ENCODE measurements at places on chromosomes 1 and 21.

DNA sequence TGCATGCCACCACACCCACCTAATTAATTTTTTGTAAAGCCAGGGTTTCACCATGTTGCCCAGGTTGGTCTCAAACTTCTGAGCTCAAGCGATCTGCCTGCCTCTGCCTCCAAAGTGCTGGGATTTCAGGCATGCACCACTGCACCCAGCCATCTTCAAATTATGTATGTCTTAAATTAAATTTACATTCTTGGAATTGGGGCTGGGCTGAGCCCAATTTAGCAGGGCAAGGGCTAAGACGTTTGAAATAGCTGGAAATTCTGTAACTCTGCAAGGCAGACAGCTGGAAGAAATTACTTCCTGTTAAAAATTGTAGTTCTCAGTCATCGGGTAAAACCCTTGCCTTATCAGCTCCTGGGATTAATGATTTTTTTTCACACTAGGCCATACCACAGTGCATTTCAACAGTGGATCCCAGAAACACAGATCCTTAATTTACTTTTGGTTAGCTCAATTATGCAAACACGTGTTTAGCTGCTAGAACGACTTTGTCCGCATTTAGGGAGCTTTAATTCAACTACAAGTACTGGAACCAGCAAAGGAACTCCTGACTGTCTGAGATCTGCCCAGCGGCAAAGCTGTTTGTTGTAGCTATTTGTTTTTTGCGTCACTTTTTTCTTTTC lies 83.3 kb downstream of the OLFML3 start:
- DNase-seq, result no peak

DNA sequence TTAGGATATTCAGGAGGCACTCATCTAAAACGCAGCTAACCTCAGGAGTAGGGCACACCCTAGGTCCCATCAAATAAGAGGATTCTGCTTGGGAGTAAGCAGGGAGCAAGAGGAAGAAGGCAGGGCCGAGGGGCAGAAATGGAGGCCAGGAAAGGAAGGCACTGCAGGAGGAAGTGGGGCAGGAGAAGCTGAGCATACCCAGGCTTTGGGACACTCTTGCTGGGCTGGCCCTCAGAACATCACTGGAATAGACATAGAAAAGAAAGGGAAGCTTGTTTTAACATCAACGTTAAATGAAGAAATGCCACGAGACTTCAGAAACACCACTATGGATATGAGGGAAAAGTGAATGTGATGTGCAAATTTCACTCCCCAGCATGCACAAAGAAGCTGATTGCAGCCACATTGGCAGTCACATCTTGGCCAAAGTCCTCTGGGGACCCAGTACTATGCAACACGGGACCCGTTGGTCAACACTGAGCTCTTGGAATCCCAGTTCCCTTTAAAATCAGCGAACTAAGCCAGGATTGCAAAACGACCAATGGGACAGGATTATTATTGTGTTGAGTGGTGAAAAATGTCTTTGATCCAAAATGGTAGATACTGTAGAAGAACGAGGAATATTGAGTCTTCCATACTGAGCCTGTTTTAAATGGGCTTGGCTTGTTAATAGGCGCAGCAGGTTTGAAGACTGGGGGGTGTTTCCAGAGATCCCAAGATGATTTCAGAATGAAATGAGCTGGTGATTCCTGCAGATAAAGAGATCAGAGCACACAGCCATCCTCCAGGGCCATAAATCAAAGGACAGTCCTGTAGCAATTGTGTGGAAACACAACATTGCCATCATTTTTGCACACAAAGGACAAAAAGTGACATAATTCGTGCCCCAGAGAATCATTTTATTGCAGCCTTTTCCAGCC lies 152.4 kb downstream of the TOMM20 start:
- DNase-seq, result no peak

DNA sequence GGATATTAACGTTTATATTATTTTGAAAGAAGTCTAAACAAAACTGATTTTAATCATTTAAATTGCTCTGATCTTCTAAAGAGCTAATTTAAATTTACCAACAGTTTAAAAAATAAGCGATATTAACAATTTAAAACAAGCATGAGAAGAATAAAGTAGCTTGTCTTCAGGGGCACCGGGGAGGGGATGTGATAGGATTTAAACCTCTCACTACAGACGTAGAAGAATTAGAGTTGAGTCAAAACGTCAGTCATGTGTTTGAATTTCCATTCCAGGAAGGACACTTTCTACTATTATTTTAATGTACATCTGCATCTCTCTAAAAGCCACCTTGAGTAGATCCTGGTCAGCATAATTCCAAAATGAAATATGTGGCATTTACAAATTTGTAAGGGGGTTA lies 58.2 kb upstream of the TPTE start:
- no peak for DNase-seq

DNA sequence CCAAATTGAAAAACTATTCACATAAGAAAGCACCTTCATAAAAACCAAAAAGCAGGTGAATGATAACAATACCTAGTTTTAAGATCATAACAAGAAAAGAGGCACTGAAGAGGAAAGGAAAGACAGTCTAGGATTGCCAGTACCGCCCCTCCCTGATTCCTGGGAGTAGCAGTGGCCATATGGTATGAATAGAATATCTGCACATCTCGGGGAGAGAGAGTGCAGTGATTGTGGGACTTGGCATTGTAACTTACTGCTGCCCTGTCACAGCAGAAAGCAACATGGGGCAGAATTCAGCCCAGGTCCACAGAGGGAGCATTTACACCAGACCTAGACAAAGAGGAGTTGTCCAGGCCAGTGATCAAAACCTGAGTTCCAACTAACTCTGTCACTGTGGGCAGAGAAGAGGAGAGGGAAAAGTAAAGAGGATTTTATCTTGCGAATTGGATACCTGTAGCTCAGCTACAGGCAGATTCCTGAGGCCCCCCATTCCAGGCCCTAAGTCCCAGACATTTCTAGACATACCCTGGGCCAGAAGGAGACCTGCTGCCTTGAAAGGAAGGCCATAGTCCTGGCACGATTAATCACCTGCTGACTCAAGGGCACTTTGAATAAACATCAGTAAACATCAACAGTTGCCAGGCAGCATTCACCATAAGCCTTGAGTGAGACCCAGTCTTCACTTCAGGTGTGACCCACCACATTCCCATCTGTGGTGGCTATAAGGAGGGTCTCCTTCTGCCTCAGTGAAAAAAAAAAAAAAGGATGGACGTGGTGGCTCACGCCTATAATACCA lies 397.5 kb downstream of the TGFB2 start:
- no peak for DNase-seq

GRCh38 chr21:16205527-16205926 lies 475.7 kb downstream of the USP25 start:
- DNase-seq, result no peak

- DNase-seq, result no peak
These were observed 17.0 kb upstream of the BSDC1 start for GRCh38 chr1:32411261-32411660.

- DNase-seq, result no peak
These were observed 80.0 kb upstream of the HP1BP3 start for GRCh38 chr1:20867062-20867461.
